ENCODE measurements at places on chromosomes 2 and 18. TPM values are rescaled to one million over a fixed set of nuclear protein-coding genes. Genes with fewer than 3 reads are reported as not detected.

DNA sequence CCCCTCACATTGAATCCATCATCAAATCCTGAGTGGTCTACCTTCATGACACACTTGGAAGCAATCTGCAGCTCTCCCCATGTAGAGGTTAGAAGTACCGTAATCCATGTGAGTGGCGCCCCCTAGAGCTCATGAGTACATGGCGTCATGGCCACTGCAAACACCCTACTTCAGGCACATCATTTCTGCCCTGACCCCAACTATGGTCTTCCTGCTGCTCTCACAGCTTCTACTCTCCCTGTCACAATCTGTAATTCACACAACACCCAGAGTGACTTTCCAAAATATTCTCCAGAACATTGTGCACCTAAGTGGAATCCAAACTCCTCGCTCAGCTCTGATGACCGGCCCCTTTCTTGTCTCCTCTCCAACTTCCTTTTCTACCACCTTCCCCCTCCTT lies 141.9 kb downstream of the ANKRD44 start:
- no peak for DNase-seq

- DNase-seq, result no peak
Observed at GRCh38 chr18:12516049-12516630, 108.4 kb downstream of the PRELID3A start.

- DNase-seq, result peak; percentile 78
Observed at GRCh38 chr18:79587226-79587741, 92.3 kb upstream of the CTDP1 start.

GRCh38 chr2:203675086-203675485 lies 31.4 kb upstream of the CD28 start:
- no peak for DNase-seq

GRCh38 chr2:215772003-215772402 lies 241.3 kb downstream of the MREG start:
- no peak for DNase-seq

DNA sequence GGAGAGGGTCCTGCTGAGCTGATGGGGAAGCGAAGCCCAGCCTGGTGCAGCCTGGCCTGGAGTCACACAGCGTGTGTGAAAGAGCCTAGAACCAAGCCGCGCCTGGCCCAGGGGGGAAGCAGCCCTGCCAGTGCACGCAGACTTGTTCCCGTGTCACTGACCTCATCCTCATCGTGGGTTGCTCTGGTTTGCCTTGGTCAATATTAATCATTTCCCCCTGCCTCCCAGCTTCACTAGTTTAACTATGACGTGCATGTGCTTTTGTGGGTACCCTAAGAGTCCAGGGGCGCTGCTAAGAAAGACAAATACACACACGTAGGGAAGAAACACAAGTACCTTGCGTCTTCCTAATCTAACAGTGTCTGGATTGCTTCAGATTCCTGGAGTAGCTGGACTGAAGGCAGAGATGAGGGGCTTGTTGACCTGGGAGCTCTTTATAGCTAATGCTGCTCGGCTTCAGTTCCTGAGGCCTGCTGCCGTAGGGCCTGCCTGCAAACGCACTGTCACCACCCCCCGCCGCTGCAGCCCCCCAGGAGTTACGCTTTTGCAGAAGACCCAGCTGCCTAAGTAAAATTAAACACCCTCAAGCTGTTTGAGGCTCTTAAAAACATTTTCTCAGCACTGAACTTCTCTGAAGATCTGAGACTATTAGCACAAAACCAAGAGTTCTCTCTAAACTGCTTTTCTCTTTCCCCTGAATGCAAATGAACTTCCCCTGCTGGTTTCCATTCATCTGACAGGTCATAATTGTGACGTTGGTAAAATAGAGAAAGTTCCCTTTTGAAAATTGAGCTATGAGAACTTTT lies 159.2 kb downstream of the FAM210A start:
- DNase-seq, result no peak

GRCh38 chr2:23380562-23381065 lies 4.4 kb upstream of the KLHL29 start:
- no peak for DNase-seq

GRCh38 chr18:49935215-49935614 lies 121.9 kb upstream of the ACAA2 start:
- DNase-seq, result no peak

GRCh38 chr2:238820916-238821315 lies 27.0 kb upstream of the TWIST2 start:
- DNase-seq, result no peak

DNA sequence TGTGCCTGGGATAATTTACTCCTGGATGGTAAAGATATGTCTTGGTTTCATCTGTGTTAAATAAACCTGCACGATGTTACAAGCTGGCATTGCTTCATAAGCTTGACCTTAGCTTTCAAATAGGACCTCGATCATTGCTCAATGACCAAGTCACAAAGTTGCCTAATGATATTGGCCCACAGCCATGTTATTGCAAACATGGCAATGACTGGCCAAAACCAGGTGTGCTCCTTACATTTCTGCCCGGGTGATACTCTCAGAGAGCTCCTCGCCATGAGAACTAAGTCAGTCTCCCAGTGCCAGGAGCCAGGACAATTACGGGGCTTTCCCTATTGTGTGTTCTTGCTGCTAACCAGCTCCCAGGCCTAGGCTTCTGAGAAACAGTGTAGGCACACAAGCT lies 72.5 kb upstream of the CYP1B1 start:
- DNase-seq, result no peak

DNA sequence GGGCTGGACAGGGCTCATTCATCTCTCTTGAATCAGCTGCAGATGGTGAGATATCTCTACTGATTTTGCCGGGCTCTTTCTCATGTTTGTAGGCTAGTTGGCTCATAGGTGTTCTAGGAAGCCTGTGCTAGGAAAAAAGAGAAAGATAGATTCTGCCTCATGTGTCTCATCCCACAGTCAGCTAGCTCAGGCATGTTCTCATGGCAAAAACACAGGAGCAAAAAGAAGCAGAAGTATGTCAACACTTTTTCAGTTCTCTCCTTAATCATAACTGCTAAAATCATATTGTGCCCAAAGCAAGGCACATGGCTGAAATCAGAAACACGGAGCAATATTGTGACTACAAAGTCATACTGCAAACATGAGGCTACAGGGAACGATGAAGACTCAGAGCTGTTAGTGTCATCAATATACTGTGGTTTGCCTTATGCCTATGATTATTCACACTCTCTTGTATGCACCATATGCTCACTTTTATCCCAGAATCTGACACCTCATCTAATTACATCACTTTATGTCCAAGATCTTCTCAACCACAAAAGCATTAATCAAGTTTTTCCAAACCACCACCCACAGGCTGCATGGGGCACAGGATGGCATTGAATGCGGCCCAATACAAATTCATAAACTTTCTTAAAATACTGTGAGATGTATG lies 571.9 kb upstream of the CNTNAP5 start:
- DNase-seq, result no peak

GRCh38 chr18:8381821-8382459 lies 227.3 kb upstream of the RAB12 start:
- DNase-seq, result no peak

DNA sequence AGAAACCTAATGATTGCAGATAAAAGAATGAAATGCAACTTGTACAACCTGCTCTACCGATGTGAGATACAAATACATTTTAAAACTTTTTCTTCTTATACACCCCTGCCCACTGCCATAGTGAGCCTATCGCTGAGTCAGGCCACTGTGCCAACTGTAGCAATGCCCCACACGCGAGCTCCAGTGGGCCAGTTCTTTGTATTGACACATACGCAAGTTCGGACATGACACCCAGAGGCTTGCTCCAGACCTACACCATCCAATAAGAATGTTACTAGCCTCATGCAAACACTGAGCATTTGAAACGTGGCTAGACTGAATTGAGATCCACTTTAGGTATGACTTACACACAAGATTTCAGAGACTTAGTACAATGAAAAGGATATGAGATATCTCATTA lies 340.1 kb downstream of the ARHGAP15 start:
- no peak for DNase-seq

- DNase-seq, result no peak
Observed at GRCh38 chr2:145207884-145208283, 688.0 kb upstream of the ZEB2 start.

DNA sequence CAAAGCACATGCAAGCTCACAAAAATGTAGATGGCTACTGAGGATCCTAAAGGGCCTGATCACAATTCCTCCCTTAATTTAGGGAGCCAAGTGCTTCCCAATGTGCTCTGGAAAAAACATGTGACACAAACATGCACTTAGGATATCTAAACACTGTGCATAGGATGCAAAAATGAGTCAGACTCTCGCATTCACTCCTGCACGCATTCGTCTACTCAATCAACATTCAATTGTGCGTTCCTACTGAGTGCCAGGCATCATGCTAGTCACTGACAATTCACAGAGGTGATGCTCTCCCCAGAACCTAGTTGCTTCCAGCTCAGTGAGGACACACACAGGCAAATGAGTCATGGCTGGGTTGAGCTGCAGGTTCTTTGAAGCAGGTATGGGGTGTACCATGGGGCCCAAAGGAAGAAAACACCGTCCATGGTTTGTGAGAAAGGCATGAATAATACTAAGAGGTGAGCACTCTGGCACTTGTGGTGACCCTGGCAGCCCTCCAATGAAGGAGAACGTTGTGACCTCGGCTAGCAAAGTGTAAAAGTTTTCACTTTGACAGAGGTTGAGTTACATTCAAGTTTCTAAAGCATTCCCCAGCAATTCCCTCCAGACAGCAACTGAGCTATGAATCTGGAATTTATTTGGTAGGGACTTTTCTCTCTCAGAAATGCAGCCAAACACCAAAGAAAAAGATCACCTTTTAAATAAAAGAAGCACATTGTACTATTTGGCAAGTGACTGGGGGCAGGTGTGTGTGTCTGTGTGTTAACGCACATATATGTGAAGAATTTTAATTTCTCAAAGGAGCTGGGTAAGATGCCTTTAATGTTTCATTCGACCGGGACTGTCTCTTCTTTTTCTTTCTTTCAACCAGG lies 173.3 kb downstream of the ALPK2 start:
- no peak for DNase-seq

GRCh38 chr18:27769152-27769551 lies 407.8 kb downstream of the CDH2 start:
- DNase-seq, result no peak

GRCh38 chr18:63878343-63878742 lies 9.2 kb upstream of the SERPINB2 start:
- no peak for DNase-seq

DNA sequence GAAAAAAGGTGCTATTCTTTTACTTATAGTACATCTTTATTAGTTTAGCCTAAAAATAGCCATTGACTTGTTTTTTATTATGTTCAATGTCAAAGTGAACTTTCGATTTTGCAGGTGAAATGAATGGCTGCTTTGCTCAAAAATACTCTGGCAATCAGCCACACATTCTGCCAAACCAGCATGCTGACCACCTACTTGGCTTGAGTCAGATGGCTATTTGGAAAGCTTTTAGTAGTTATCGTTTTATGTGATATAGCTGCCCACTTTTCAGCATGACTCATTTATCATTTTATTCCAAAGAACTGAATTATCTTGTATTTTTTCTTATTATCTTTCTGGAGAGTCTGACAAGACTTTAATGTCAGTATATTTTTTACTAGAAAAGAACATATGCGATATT lies 1615.8 kb upstream of the TMEFF2 start:
- DNase-seq, result no peak

DNA sequence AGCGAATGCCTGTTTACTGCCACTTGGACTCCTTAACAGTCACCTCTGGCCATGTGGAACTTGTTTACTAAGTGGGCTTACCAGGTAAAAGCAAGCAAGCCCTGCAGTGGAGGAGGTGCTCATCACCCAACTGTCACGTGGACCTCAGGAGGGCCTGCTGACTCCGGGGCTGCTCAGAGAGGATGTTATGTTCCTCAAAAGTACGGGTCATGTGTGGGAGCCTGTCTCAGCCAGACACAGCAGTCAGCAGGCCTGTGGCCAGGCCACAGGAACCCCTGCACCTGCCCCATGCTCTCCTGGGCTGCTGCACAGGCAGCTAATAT lies 36.2 kb downstream of the AMER3 start:
- no peak for DNase-seq

DNA sequence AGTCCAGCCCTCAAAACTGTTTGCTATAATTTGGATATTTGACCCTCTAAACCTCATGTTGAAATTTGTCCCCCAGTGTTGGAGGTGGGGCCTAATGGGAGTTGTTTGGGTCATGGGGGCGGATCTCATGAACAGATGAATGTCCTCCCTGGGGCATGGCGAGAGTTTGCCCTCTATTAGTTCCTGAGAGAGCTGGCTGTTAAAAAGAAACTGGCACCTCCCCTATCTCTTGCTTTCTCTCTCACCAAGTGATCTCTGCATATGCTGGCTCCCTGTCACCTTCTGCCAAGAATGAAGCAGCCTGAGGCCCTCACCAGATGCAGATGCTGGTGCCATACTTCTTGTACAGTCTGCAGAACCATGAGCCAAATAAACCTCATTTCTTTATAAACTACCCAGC lies 12.0 kb downstream of the LNPK start:
- DNase-seq, result no peak

DNA sequence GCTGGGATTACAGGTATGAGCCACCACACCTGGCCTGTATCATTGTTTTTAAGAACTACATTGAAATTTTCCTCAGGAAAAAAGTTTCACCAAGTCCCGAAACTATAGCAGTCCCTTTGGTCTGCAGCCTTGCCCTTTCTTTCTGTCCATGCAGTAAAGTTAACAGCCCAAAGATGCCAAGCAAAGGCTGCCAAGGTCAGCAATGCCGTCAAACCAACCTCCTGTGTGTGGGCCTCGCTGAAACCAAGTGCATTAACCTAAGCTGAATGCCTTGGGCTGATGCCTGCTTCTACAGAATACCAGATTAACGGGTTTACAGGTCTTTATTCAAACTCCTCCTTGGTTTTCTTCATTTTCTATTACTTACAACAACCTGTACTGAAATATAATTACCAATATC lies 73.1 kb downstream of the EIF5B start:
- no peak for DNase-seq

DNA sequence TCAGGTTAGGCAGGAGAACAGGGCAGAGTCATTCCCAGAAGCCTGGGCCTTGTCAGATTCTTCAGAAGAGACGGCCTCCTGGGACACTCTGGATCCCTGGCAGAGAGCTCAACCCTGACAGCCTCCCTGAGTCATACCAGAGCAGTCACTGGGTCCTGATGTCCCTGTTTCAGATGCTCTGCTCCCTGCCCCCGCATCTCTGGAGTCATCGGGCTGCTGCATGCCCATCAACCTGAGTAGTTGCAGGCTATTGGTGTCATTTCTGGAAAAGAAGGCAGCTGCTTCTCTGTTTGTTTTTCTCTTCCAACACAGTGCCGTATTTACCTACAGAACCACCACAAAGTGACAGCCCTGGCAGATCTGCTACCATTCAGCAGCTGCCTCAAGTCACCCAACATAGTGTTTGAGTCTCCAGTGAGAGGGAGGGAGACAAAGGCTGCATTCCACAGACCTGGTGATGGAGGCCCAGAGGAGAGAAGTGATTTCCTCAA lies 145.1 kb downstream of the B3GNT2 start:
- DNase-seq, result no peak

Gene CPO
- total RNA-seq, result 0.84 TPM

Gene SCN3A
- 1.3 TPM for total RNA-seq

Gene RESP18
- total RNA-seq, result not detected

Gene MERTK
- total RNA-seq, result 47.0 TPM

Gene PDE11A
- total RNA-seq, result 1.00 TPM

Gene PDE1A
- total RNA-seq, result 7.1 TPM

Gene MYO1B
- 63.9 TPM for total RNA-seq

Gene STRADB
- total RNA-seq, result 34.7 TPM

Gene C2orf92
- total RNA-seq, result 5.9 TPM

Gene NPAS2
- total RNA-seq, result 32.1 TPM

Measured in mesenteric fat pad (tissue), 1 donor.